ENCODE measurements at places on chromosomes 11 and 22. TPM values are rescaled to one million over a fixed set of nuclear protein-coding genes. Genes with fewer than 3 reads are reported as not detected.
A peak's percentile ranks its signal among the peaks of the same experiment; 100 is the strongest.

DNA sequence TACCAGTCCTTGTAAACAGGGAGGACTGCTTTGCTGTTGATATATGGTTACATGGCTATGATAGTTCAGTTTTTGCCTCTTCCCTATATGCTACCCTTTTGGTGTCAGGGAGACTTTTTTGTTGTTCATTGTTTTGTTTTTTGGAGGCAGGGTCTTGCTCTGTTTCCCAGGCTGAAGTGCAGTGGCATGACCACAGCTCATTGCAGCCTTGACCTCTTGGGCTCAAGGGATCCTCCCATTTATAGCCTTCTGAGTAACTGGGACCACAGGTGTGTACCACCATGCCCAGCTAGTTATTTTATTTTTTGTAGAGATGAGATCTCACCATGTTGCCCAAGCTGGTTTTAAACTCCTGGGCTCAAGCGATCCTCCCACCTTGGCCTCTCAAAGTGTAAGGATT is 38.6 kb upstream of the SPTBN2 start:
- no peak for DNase-seq

DNA sequence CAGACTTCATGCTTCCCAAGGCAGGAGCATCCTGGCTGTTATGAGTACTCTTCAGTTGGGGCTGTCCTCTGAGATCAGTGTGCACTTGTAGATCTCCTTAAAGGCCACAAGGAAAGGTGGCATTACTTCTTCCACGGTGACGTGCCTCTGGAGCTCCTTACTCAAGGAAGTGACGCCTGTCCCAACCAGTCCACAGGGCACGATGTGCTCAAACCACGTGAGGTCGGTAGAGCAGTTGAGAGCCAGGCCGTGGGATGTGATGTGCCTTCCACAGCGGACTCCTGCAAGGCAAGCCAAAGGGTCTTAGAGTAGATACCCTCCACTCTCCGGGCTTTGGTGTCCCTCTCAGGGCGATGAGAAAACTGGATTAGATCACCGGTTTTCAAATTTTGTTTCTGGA is 1.4 kb downstream of the LIPT2 start:
- no peak for DNase-seq

DNA sequence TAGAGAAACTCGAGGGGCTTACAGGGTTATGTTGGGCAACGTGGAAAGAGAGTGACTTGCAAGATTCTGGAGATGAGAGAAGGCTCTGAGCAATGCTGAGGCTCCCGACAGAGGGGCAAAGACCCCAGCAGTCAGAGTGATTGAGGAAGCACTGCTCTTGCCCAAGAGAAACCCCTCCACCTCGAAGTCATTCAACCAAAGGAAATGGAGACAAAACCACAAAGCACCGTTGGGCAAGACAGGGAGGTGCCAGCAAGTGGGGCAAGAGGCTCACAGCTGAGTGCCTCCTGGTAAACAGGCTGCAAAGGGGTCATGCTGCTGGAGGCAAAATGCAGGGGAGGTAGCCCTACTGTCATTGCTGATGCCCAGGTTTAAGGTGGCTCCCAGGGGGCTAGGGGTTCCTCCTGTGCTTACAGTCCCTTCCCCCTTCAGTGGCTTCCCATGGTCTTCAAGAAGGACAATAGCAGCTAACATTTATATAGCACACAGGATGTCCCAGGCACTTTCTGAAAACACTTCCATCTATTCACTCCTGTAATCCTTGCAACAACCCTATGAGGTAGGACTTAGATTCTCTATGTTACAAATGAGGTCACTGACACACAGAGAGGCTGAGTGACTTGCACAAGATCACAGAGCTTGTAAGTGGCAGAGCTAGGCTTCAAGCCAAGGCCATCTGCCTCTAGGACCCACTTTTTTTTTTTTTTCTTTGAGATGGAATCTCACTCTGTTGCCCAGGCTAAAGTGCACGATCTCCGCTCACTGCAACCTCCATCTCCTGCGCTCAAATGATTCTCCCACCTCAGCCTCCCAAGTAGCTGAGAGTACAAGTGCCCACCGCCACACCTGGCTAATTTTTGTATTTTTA is 18.1 kb upstream of the MYH9 start:
- peak; percentile 59 for DNase-seq

GRCh38 chr11:103673773-103674172 is 362.7 kb upstream of the DDI1 start:
- no peak for DNase-seq

GRCh38 chr11:120034881-120035630 is 102.9 kb downstream of the TRIM29 start:
- no peak for DNase-seq

The FXYD6 gene
- total RNA-seq: not detected

DNA sequence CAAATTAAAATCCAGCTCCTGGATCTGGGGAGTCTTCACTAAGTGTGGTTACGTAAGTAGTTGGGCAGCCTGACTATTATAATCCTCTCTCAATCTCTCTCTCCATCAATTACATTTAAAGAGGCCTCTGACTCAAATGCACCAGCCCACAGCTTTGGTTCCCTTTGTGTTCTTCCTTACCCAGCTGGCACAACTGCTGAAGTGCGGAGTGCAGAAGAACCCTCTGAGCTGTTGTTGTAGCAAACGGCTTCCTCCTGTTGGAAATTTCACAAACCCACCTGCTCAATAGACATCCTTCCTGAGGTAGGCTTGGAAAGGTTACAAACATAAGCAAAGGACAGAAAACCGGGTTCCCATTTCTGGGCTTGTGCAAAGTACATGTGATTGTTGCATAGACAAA is 17.0 kb upstream of the SORL1 start:
- DNase-seq: no peak

DNA sequence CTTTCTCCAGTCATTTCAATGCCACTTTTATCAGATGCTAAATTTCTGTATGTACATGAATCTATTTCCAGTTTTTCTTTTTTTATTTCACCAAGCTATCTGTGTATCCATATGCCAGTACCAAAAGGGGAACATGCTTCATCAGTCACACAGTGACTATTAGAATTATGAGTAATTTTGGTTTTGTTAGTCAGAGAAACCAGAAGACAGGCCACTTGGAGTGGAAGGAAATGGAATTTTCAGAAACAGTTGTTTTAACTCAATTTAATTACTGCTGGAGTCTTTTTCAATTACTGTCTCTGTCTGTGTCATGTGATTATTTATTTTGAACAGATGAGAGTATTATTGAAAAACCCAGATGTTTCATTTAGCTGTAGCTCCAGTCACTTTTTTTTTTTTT is 84.6 kb upstream of the ANO3 start:
- DNase-seq: no peak

DNA sequence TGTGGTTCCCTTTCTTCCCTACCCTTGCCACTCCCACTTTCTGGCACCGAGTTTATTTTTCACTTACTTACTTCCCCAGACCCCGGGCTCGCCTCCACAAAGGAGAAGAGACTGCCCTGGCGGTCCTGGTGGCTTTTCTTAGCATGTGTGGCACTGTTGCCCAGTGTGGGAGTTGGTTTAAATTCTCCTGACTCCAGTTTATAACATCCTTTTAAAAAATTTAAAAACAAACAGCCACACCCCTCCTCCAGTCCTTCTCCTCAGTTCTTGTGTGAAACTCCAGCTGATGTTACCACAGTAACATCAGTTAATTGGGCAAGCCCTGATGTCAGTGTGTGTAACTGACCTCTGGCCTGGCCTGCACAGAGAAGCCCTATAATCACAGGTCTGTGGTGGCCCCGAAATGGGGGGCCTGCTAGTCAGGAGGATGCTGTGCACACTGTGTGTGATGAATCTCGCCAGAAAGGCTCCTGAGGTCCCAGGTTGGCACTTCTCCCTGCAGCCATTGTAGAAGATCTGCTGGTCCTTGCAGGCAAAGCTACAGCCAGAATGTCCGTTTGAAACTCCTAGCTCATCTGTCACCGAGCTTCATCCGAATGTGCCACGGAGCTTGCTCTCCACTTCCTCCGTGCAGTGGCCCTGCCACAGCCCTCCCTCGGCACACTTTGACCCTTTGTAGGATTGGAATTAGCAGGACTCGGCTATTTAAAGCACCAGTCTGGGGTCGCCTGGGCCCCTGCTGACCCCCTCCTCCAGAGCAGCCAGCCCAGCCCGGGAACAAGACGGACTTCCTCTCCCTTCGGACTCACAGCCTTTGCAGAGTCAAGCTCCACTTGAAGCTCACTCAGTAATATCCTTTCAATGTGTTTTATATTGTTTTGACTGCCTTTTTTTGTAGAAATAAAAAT is 7.6 kb downstream of the YDJC start:
- no peak for DNase-seq

- DNase-seq: no peak
These were observed 2.6 kb upstream of the VWCE start for GRCh38 chr11:61297746-61298145.

DNA sequence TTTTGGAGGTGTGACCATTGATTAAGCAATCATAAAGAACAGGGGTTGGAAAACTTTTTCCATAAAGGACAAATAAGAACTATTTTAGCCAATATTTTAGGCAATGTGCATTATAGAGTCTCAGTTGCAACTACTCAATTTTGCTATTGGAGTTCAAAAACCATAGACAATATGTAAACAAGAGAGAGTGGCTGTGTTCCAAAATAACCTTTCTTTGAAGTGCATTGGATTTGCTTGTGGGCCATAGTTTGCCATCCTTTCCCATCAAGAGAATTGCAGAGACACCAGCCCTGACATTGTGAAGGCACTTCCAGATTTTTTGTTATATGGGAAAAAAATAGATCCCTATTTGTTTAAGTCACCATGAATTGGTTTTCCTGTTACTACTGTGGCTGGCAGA is 63.3 kb upstream of the LARGE1 start:
- no peak for DNase-seq

The BTG4 gene
- not detected for total RNA-seq

The MADD gene
- total RNA-seq: 127 TPM

DNA sequence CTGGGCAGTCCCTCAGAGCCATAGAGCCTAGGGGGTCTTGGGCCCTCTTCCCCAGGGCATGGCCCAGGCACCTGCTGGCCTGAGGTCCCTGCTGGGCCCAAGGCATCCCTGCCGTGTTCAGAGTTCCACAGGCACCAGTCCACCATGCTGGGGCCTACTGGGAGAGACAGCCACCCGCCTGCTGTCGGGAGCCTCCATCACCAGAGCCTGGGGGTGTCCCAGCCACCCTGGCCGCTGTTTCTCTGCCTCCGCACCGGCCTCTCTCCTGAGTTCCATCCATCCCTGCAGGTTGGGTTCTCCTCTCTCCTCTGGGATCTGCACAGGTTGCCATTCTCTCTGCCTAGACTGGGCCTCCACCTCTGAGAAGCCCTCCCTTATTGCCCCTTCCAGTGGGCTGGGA is 68.6 kb downstream of the KCNQ1 start:
- DNase-seq: no peak

- DNase-seq: no peak
These were observed 11.0 kb downstream of the IL17REL start for GRCh38 chr22:50001388-50002231.

GRCh38 chr11:88266157-88266556 is 71.4 kb downstream of the CTSC start:
- DNase-seq: no peak

DNA sequence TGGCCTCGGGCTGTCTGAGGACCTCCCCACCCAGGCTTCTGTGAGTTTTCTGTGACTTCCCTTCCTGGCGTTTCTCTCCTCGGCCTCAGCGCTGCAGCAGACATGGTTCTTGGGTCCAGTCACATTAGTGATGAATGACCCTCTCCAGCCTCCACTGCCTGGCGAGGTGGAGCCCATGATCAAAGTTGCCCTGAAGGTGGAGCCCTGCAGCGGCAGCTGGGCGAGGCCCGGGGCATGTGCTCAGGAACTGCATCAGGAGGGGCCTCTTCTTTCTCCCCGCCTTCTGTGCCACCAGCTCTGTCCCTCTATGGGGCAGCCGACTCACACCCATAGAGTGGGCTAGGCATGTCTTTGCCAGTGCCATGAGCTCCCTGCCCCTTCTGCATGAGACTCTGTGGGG is 1079.7 kb downstream of the TBC1D22A start:
- no peak for DNase-seq

The GAL3ST1 gene
- total RNA-seq: 2.7 TPM

The BTBD18 gene
- total RNA-seq: 0.30 TPM

GRCh38 chr11:100094121-100094865 is 592.8 kb upstream of the ARHGAP42 start:
- DNase-seq: no peak

GRCh38 chr11:77065878-77066228 is 918 bp upstream of the CAPN5 start:
- DNase-seq: no peak

DNA sequence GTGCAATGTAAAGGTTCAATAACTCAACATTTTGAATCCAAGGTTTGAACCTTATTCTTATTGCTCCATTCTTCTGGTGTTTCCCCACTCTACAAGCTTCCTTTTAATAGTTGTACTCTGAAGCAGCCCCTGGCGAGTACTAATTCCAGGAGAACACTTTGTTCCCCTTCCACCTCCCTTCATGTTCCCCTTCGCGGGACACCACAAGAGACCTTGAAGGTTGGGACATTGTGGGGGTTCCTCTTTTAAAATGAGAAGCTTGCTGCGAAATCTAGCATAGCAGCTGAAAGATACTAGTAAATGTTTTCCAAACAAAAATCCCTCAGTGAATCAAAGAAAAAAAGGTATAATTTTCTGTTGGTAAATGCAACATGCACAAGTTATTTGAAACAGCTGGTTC is 626.3 kb upstream of the LRRC4C start:
- no peak for DNase-seq

- DNase-seq: peak; percentile 32
These were observed 64.0 kb downstream of the SCN3B start for GRCh38 chr11:123590296-123590912.

The SLC22A6 gene
- total RNA-seq: not detected

DNA sequence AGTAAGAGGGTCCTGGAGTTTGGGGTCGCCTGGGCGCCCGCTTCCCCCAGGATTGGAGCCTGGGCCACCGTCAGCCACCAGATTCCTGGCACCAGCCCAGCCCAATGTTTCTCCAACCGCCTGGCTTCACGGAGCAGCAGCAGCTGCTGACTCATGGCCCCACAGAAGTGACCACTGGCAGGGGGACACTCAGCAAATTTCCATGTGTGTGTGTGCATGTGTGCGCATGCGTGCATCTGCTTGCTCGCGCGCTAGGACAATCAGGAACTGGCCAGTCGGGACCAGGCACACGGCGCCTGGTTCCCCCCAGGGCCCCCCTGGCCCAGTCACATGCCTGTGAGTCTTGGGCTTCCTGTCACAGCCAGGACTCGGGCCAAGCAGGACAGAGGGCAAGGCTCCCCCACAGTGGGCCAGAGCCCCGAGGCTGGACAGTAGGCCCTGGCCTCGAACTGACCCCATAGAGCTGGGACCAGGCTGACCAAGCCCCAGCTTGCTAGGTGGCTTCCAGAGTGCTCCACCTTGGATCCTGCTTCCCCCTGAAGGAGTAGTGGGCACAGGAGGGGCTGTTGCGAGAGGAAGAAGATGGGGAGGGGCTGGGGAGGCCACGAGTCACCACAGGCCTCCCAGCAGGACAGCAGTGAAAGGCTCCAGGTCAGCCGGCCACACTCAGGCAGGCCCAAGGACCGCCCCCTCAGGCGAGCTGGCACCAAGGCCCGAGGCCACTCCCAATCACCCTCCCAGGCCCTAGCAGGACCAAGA is 3.2 kb downstream of the CTSD start:
- DNase-seq: no peak

GRCh38 chr22:26546282-26546681 is 34.0 kb upstream of the TFIP11 start:
- DNase-seq: no peak

- no peak for DNase-seq
These were observed 39.4 kb upstream of the CFAP300 start for GRCh38 chr11:102007567-102008437.

- DNase-seq: no peak
These were observed 6.4 kb upstream of the TYMP start for GRCh38 chr22:50536226-50536625.

- no peak for DNase-seq
These were observed 81.1 kb downstream of the MORC2 start for GRCh38 chr22:30887453-30887852.

GRCh38 chr22:37258753-37259401 is 14.8 kb upstream of the RAC2 start:
- no peak for DNase-seq

The NXPE1 gene
- total RNA-seq: not detected
